ENCODE measurements at places on chromosomes 7 and 10.

DNA sequence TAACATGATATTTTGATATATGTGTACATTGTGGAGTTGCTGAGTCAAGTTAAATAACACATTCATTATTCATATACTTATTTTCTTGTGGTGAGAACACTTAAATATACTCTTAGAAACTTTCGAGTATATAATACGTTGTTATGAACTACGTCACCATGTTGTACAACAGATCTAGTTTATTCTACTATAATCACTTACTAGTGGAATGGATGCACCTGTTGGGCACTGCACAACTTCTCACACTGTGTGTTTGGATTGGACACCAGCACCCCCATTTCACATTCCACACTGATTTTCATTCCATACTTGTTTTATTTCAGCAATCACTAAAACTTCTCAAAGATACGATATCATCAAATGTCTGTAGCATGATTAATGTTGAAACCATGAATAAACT lies 407.3 kb downstream of the RPS24 start:
- no peak for DNase-seq

- DNase-seq = no peak
Observed at GRCh38 chr7:55109404-55110167, 90.8 kb downstream of the EGFR start.

GRCh38 chr7:94642838-94643653 lies 12.9 kb downstream of the SGCE start:
- DNase-seq = no peak

DNA sequence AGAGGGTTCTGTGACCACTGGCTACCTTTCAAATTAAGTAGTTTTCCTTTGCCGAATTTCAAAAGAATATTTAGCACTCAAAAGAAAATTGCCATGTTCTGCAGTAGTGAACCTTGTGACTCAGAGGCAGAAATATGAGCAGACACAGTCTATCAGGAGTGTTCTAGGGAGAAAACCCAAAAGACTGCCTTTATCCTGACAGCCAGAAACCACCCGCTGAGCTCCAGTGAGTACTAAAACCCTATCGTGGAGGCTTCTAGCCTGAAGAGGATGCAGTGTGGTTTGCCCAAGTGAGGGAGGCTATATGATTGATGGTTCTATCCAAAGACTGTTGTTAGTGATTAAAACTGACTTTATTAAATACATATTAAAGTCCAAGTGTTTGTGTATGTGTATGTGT lies 21.9 kb downstream of the CHRM2 start:
- peak; percentile 9 for DNase-seq

DNA sequence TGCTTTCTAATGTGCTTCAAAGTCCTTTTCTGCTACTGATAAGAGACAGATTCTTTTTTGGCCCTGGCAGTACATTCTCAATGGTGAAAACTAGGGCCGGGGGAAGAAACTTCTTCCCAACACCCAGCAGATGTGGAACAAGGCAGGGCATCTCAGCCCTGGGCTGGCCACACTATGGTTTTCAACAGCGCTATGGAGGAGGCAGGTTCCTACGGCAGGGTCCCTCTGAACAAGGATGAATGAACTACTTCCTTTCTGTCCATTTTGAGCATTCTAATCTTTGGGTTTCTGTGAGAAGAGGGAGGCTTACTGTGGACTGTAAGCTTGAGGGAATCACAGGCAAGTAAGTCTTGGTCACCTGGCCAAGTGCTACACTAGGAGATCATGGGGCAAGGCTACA lies 78.7 kb downstream of the VSTM4 start:
- no peak for DNase-seq

- DNase-seq = no peak
Observed at GRCh38 chr10:99421233-99421739, 9.1 kb downstream of the GOT1 start.

DNA sequence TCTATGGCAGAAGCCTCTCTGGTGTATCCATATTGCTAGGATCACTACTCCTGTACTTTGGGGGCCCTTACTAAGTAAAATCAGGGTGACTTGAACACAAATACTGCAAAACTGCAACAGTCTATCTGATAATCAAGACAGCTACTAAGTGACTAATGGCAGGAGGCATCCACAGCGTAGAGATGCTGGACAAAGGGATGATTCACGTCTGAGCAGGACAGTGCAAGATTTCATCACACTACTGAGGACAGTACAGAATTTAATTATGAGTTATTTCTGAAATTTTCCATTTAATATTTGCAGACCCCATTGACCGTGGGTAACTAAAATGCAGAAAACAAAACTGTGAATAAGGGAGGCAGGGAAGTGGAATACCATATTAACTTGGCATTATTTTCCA lies 10.4 kb downstream of the CUL2 start:
- no peak for DNase-seq

DNA sequence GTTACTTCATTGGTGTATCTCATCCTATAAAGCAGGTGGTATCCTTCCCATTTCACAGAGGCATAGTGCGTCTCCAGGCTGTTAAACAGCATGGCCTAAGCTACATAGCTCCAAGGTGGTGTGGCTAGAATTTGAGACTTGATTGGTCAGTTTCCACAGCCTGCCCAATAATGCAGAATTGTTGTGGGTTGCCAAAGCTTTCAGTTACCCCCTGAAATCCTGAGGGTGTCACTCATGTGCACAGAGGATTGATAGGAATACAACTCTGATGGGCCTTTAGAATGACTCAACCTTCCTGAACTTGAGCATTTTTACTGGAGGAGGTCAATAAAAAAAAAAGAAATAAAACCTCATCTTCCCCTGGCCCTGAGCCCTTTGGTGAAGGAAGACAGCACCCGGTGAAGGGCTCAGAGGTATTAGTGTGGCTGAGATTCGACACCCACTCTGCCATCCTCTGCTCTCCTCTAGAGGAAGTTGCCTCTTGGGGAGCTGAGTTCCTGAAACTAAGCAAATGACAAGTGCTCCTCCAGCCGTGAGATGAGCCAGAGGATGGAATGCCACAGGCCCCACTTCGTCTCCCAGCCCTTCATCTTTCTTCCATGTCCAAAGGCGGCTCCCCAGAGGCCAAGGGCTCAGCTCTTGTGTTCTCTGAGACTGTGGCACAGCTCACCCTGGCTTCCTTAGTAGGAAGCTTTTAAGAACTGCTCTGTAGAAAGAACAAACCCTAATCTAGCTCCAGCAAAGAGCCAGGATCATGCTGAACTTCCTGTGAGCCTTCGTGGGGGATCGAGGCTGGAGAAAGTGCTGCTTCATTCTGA lies 1.0 kb downstream of the ACSL5 start:
- DNase-seq = peak; percentile 52

DNA sequence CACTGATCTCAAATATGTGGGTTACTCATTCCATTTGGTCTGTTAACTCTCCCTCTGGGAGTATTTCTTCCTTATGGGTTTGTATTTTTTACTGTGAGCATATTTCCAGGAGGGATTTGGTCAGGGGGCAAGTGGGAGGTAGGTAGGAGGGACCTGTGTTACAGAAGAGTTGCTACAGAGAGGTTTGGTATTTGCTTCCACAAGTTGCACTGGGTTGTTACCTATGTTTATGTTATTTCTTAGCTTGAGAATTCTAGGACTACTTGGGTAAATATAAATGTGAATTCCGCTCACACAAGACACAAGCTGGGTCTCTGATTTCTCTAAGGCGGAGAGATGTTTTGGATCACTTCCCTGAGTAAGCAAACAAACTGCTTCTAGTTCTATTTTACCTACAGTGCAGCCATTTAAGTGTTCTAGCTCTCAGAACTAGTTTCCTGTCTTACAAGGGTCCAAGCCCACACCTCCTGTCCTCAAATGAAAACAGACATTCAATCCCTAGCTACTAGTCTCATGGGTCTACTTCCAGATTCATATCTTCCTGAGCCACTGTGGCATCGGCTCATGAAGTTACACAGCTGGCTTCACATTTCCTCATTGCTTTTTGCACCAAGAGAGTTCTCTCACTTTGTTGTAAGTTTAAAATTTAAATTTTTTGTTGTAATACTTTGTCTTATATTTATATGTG lies 75.4 kb upstream of the PPP1R3C start:
- DNase-seq = no peak

GRCh38 chr10:51706225-51706624 lies 6.8 kb upstream of the CSTF2T start:
- DNase-seq = no peak

DNA sequence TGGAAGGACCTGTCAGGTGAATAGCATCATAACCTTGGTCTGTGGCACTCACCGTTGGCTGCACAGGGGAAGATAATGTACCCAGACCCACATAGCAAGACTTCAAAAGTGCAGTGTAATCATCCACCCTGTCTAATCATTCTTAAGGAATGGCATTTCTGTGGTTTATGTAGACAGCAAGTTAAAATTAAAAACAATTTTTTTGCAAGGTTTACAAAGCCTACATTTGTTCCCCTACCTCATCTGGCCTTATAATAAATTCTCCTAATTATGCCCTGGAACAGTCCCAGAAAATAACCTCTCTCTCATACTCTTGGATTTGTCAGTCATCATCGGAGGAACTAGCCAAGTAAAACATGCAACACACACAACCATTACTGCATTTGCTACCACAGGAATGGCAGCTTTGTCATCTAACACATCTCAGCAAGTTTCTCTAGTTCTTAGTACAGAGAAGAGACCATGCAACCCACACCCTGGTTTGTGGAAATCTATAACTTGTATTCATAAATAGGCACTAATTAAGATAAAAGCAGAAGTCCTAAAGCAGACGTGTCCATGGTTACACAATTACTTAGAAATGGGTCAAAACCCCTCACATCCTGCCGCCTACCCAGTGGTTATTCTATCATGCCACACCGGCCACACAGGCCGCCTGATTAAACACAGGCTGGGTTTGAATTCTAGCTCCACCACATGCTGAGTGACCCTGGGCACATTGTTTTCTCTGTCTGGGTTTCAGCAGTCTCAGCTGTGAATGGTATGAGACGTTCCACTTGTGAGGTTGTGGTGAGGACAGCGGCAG lies 19.1 kb downstream of the ABLIM1 start:
- peak; percentile 58 for DNase-seq

- no peak for DNase-seq
Observed at GRCh38 chr10:86067436-86068050, 299.1 kb downstream of the GRID1 start.

DNA sequence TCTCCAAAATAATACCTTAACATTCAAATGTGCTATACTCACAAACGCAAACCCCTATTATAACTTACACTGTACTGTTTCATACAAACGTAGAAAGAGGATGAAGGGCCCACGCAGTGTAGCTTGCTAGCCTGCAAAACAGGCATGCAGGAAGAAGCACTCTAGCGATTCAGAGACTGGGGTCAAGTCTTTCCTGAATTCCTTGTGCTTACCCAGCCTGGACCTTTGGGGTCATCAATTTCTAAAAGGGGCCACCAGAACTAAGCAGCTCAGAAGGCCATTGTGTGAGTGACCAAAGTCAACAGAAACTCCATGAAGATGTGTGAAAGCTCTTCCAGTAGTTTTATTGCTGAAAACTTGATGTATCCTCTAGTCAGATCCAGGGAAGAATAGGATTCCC lies 111.9 kb downstream of the SVIL start:
- DNase-seq = no peak
